A549 (cell line): ENCODE measurements at places on chromosomes 7 and 10. TPM values are rescaled to one million over a fixed set of nuclear protein-coding genes. Genes with fewer than 3 reads are reported as not detected.

Gene SEMA3D
- polyA plus RNA-seq: 0.04 to 0.08 TPM (median 0.05 TPM) in 3 replicates

Gene MOGAT3
- 0.09 TPM in 1 of 3 replicates, not detected in the others for polyA plus RNA-seq

Gene CHAT
- not detected in 3 replicates for polyA plus RNA-seq

Gene MLXIPL
- polyA plus RNA-seq: 1.8 to 3.8 TPM (median 3.3 TPM) in 3 replicates

Gene LRGUK
- 0.21 to 0.29 TPM (median 0.28 TPM) in 3 replicates for polyA plus RNA-seq
